Temporal lobe (tissue), 4 donors: ENCODE measurements at places on chromosomes 5 and 9. TPM values are rescaled to one million over a fixed set of nuclear protein-coding genes. Genes with fewer than 3 reads are reported as not detected.

The MAST4 gene
- total RNA-seq = 17.7 TPM

The SSNA1 gene
- 15.7 TPM for total RNA-seq

The OTULINL gene
- 15.5 TPM for total RNA-seq

The TMOD1 gene
- total RNA-seq = 27.5 TPM

The RALGDS gene
- 92.0 TPM for total RNA-seq

The ANKS6 gene
- total RNA-seq = 3.4 TPM

The SPACA9 gene
- total RNA-seq = 2.5 TPM

The CER1 gene
- not detected for total RNA-seq

The SLC4A9 gene
- total RNA-seq = under 0.01 TPM
